ENCODE measurements at places on chromosomes 6 and 20.

GRCh38 chr6:7143476-7143974 is 35.8 kb downstream of the RREB1 start:
- no peak for DNase-seq

DNA sequence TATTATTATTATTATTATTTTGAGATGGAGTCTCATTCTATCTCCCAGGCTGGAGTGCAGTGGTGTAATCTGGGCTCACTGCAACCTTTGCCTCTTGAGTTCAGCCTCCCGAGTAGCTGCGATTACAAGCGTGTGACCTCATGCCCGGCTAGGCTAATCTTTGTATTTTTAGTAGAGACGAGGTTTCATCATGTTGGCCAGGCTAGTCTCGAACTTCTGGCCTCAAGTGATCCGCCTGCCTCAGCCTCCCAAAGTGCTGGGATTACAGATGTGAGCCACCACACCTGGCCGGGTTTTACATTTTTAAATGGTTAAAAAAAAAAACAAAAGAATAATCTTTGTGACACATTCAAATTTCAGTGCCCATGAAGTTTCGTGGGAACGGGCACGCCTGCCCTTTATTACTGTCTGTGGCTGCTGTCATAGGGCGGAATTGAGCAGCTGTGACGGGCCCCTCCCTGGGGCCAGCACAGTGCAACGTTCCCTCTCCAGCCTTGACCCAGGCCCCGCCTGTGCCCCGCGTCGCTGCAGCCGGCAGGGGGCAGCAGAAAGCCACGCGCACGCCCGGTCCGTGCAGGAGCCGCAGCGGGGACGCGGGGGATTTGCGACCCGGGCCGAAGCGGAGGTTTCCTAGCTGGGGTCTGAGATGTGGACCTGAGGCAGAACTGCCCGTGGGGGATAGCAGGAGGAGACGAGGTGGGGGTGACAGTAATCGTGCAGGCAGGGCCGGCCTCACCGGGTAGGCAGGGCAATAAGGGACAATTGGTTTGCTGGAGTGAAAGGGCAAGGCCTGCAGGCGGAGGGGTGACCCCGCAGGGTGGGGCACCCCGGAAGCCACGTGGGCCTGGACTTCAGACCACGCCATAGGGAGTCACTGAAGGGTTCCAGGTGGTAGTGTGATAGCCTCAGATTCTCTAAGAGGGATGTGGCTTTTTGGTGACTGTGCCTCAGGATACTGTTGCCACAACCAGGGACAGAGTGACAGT is 54.3 kb downstream of the SYTL3 start:
- peak; percentile 88 for DNase-seq

DNA sequence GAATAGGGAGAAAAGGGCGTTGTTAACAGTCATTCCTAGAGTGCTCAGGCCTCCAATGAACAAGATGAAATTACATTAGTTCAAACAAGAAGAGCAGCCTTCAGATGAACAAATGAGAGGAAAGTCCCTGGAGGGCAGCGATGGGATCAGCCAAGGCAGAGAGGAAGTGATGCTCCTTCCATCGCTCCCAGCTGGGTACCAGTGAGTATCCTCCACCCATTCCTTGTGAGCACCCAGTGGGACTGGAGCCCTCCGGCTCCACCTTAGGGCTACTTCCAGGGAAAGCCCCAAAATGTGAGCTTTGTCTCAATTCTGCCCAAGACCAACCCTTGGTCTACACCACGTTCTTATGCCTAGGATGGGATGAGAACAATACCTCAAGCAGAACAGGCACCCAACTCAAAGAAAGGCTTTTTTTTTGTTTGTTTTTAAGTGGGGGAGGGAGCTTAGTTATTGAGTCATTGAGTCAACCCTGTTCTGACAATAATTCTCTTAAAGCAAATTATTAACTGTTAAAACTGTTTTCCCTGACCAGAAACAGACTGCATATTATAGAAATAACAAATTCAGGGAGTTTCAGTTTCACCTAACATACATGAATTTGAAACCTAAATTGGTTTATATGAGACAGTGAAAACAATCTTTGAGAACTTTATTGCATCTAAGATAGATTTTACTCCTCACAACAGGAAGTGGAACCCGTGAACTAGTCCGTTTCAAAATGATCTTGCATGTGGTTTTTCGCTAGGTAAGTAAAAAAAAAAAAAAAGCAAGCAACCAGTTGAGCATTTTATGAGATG is 106.9 kb downstream of the IPCEF1 start:
- DNase-seq = no peak

GRCh38 chr6:138607478-138608433 is 108.5 kb upstream of the NHSL1 start:
- no peak for DNase-seq

DNA sequence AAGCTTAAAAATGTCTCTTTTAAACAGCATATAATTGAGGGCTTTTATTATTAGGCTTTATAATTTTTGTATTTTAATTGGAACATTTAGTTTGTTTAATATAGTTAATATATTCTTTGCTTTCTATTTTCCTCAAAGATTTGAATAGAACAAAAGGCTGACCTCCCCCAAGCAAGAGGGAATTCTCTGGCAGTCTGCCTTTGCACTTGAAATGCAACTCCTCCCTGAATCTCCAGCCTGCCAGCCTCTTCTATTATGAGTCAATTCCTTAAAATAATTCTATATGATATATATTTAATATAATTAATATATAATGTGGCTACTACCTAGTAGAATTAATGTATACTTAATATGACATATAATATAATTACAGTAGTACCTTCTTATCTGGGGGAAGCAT is 69.2 kb downstream of the PTPRA start:
- no peak for DNase-seq

DNA sequence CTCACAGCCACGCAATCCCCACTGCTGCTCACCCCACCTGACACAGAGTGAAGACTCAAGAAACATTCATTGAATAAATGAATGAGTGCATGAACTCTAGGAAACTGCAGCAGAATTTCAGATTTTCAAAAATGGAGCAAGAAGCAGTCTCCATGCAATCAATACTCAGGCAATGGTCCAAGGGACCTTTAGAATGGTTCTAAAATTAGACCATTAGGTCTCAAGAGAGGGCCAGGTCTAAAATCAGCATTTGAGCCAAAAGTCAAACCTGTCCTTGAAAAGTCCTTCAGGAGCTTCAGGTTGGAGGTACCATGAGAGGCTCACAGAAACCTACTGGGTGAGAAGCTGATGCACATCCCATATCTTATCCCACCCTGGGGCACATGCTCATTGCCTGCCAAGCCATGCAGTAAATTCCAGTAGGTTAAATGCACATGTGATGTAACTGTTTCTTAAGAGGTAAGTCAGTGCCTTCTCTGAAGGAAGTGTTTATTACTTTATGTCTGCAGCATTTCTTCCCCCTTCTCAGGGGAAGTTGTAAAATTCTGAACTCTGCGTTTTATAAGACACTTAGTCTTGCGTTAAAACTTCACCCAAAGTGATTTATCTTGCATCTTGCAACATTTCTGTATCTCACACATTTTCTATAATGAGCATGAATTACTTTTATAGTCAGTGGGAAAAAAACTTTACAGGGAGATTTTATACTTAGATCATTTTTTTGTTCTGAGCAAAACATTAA is 126.6 kb downstream of the ADAT2 start:
- DNase-seq = no peak

DNA sequence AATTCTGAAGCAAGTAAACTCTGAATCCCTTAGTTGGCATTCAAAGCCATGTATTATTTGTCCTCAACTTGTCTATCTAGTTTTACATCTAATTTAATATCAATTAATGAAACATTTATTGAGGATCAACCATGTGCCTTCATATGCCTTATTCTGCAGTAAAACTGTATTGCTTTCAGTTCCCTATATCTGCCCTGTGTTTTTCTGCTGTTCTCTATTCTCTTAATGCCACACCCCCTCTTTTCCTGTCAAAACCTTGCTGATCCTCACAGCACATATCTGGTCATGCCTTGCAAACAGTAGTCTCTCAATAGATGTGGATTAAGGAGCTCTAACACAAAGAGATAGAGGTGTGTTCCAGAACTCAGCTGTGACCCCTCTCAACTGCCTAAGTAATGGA is 2.0 kb downstream of the FIG4 start:
- DNase-seq = no peak

DNA sequence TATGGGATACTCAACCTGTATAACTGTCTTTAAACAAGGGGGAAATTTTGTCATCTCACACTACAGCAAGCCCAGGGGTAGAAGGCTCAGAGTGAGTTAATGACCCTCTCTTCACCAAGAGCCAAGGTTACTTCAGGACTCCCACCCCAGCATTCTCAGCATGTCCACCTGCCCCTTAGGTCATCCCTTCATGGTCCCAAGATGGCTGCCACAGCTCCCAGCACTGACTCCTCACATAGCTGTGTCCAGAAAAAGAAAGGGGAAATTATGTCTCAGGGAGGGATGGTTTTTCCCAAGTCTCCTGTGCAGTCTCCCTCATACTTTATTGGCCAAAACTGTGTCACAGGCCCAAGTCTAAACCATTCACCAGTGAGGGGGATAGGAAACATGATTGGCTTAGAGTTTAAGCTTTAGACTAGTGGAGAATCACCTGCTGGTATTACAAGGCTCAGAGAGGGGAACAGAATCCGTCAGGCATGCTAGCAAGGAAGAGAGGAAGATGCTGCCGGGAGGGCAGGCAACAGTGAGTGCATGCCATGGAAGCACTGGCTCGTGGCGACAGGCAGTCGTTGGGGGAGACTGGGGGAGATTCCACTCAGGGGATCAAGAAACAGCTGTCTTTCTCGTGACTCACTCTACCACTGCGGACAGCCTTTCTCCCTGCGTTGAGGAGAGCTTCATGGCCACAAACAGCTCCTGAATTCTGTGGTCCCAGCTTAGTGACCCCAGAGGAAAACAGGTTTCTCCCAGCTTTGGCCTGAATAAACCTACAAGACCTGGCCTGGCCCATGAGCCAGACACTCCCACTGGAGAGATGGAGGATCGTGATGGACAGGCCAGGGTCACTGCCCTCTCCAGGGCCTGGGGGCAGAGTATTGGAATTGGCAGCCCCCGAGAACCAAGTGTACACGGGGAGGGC is 37.2 kb downstream of the HM13 start:
- DNase-seq = no peak

DNA sequence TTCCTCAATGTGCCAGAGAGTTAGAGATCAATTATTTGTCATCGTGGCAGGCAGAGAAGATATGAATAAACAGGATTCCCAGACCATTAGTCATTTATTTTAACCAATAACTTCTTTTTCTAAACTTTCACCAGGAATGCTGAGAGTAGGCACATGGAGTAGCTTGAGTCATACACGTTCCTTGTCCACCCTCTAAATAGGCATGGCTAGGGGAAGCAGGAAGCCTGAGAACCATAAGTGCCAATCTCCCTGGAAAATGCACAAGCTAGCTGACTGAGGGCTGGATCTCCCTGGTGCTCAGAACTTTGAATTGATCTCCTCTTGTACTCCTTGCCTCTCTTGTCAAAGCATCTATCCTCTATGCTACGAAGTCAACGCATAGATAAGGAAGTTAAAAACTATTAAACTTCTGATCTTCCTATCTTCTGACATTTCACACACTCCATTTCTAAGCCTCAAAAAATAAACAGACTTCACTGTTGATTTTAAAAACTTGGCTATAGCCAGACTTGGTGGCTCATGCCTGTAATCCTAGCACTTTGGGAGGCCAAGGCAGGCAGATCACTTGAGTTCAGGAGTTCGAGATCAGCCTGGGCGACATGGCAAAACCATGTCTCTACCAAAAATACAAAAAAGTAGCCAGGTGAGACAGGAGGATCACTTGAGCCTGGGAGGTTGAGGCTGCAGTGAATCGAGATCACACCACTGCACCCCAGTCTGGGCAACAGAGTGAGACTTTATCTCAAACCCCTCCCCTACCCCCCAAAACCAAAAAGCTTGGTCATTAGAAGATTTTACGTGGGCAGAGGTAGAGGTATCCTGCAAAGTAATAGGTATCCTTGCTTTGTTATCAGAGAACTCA is 11.8 kb downstream of the ADTRP start:
- DNase-seq = no peak

- no peak for DNase-seq
Measured at GRCh38 chr6:63236398-63236817, 25.1 kb downstream of the FKBP1C start.

DNA sequence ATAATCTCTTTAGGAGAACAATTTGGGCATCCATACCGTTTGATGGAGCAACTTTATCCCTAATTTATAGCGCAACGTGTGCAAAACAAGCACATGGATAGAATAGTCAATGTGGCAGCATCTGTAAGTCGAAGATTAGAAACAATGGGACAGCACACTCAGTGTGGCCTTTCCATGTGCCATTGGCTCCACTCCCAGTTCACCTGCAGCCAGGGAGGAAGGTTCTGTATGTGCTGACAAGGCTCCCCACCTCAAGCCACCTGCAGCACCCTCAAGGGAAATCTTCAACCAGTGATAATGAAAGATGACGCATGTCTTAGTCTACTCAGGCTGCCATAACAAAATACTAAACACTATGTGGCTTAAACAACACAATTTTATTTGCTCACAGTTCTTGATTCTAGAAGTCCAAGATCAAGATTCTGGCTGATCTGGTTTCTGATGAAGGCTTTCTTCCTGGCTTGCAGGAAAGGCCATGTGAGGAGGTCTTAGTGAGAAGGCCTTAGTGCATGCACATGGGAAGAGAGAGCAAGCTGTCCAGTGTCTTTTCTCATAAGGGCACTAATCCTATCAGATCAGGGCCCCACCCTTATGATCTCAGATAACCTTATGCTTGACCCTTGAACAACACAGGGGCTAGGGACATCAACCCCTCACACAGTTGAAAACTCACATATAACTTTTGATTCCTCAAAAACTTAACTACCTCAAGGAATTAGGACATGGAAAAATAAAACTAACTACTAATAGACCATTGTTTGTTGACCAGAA is 34.9 kb upstream of the SHLD1 start:
- DNase-seq = no peak

DNA sequence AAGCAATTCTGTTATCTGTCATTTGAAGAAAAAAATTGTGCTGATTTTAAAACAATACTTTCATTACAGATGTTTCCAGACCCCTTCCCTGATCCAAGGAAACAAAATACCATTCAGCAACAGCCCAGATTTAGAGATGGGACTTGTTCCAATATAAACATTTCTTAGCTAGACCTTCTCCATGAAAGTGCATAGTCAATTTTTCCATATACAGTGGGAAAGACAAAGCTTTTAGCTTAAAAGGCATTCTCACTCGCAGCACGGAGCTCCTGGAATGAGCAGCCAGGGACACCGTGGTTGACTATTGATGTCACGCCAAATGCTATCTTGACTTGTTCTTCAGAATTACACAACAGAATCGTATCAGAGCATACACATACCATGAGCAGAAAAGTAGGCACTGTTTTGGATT is 21.5 kb downstream of the LAMA4 start:
- no peak for DNase-seq

GRCh38 chr6:160790028-160790792 is 88.2 kb downstream of the PLG start:
- DNase-seq = no peak

DNA sequence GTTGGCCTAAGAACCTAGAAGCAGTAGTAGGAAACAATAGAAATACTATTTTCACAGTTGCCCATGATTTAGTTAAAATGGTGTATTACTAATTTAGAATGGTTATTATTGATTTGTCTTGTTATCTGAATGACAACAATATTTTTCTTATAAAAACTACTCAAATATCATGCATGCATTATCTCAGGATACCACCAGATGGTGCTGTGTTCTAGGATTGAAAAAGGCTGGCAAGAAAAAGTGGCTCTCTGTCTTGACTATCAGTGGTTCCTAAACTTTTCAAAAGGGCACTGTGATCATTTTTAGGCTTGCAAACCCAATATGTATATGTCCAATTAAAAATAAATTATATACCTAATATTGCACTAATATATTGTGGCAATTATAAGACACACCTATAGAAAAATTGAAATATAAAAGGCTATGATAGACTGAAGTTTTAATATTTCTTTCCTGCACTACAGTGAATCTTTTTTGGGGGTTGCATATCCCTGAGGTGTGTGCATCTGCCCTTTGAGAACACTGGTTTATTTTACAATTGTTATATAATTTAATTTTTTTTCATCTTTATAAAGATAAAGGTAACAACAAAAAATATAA is 131.7 kb upstream of the MLIP start:
- DNase-seq = peak; percentile 28
